ENCODE measurements at places on chromosomes 5 and 9.

DNA sequence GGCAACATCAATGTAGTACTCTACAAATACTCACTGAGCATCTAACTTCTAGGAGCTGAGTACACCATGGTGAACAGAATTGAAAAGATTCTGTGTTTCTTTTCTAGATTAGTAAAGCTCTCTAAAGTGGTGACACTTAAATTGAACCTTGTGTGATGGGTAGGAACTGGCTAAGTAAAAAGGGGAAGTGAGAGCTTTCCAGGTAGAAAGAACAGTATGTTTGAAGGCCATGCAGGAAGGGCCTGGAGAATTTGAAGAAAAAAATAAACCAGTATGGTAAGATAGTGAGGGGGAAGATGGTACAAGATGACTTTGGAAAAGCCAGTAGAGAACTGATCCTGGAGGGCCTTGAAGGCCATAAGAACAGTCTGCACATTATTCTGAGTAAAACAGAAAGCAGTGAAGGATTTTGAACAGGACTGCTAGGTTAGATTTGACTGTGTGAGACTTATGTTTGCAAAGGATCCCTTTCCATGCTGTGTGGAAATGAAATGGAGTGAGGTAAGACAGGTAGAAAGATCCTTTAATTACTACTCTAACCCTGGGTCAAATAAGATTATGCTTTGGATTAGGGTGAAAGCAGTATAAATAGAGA, 46.7 kb upstream of the UBQLN1 start:
- DNase-seq = no peak

DNA sequence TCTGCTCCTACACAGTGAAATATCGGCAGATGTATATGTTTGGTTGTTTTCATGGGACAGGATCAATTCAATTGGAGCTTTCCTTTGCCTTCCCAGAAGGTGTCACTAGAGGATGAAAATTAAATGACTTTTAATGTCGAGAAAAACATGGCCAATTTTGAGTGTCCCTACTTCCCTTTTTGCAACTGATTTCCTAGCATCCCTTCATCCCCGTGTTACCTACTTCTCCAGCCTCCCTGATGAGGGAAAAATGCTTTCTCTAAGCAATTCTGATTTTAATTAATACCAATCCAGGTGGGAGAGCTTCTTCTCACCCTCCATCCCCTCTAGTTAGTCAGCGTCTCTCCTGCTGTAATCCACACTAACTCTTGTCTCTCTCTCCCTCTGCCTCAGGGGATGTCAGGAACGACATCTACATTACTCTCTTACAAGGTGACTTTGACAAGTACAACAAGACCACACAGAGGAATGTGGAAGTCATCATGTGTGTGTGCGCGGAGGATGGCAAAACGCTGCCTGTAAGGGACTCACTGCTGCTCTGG, 64.9 kb downstream of the DOCK2 start:
- DNase-seq = no peak

GRCh38 chr5:32790411-32790951, 79.4 kb downstream of the NPR3 start:
- DNase-seq = no peak

- no peak for DNase-seq
Measured at GRCh38 chr5:32833127-32833526, 122.0 kb downstream of the NPR3 start.

DNA sequence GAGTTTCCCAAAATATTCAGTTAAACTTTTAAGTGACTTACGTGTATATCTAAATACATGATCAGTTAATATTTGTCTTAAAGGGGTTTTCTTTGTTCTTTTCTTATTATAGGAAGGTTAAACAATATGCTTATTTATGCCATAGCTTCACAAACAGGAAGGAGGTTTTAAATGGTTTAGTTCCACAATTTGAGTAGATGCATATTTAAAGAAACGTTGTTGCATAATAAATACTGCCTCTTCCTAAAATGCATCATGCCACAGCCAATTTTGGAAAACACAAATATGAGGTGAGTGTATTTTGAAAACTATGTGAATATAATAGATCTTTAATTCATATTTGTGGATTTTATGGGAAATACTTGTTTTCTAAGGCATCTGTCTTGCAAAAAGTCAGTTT, 2.5 kb upstream of the ADRB2 start:
- DNase-seq = no peak

DNA sequence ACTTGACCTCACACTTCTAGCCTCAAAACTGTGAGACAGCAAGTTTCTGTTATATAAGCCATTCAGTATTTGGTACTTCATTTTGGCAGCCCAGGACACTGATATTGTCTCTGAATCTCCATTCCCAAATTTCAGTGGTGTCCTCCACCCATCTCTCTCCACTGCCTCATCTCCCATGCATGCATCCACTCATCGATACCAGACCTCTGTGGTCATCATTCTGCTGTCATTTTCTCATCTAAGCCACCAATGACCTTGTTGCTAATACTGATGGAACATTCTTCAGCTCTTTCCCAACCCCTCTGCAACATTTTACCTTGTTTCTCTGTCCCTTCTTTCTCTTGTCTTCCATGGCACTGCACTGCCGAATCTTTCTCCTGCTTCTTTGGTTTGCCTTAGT, 221.8 kb downstream of the SNX18 start:
- DNase-seq = no peak

DNA sequence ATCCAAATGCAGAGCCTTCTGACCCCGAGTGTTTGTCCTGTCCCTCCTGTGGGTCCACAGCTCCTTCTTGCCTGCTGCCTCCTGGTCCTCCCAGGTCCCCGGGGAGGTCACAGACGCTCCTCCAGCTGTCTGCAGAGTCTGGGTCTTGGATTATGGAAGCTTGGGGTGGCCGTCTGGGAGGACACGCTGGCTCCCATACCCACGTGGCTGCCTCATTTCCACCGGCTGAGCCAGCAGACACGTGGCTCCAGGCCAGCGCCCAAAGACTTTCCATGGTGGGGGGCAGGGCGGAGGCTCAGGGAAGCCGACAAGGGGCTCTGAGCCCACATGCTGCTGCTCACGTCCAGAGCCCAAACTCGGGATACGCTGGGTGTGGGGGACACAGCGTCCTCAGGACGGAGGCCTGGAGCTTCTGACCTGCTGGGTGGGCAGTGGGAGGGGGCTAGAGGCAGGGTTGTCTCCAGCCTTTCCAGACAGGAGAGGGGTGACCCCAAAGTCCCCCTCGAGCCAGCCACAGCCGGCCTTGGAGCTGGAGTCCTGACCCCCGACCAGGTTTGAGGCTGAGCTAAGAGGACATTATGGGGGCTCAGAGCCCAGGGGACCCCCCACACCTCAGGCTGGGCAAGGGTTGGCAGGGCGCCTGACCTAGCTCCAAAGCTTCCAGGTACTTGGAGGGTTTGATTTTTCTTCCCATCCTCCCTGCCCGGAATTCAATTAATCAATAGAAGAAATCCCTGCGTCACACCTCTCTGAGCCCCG, 24.2 kb upstream of the RNU6ATAC start:
- DNase-seq = no peak

GRCh38 chr9:3954331-3955304, 345.2 kb downstream of the GLIS3 start:
- no peak for DNase-seq

Data from stimulated activated CD4-positive, alpha-beta T cell treated with anti-CD3 and anti-CD28 coated beads, Interleukin-12 subunit alpha, Interleukin-12 subunit beta, amount 100 ng/mL, for 48 hours (primary cell).